Naive thymus-derived CD8-positive, alpha-beta T cell (primary cell): ENCODE measurements at places on chromosomes 1 and 21.

- no peaks in the 10 kb centered on the region for H3K27me3 ChIP-seq
- no peaks in the 10 kb centered on the region for H3K36me3 ChIP-seq
- DNase-seq, result no peak
Measured at GRCh38 chr1:64100791-64101190, 102.6 kb upstream of the UBE2U start.

DNA sequence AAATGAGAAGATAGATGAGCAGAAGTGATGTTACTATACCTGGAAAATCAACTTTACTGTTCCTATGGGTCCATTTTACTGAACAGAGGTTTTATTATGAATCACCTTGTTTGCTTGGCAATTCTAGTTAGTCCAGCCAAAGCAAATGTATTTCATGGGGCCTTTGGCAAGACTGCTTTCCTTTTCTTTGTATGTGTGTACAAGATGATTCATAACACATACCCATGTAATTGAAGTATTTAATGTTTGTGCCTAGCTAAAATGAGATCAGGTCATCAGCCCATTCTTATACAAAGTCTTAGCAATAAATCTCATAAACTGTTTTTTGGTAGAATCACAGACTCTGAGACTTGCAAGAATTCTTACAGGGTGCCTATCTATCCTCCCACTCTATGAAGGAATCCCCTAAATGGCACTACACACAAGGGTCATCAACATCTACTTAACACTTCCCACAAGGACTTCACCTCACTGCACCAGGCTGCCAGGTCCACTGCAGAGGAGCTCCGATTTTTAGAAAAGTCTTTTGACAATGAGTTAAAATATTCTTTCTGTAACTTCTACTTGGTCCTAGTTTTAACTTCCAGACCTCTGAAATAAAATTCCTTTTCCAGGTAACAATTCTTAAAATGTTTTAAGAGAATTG is 58.5 kb downstream of the LPAR3 start:
- H3K27ac ChIP-seq, result no peak overlapping the region
- H3K4me1 ChIP-seq, result no peaks in the 10 kb centered on the region
- no peaks in the 10 kb centered on the region for H3K36me3 ChIP-seq
- no peaks in the 10 kb centered on the region for H3K27me3 ChIP-seq
- no peak for DNase-seq

DNA sequence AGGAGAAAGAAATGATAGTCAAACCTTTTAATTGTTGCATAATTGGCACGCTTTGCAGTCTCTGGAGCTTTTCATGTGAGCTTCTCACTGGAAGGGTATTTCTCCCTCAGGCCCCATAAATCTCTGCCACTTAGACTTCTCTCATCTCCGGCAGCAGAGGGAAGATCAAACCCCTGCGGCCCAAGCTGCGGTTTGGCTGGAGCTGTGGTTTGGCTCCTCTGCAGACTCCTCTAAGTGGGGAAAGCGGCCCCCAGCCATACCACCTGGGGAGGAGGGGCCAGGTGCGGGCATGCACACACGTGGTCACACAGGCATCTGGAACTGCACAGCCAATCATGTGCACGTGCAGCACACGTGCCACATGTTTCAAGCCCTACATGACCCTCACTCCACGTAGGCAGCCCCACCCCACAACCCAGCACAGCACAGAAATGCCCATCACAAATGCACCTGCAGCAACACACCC is 58.3 kb downstream of the UBE2T start:
- H3K4me1 ChIP-seq, result peaks cover 16% of the 10 kb centered on the region
- no peak overlapping the region for H3K4me3 ChIP-seq
- H3K36me3 ChIP-seq, result no peaks in the 10 kb centered on the region
- peak; percentile 40 for DNase-seq
- H3K27ac ChIP-seq, result peak overlapping the region; percentile 42

DNA sequence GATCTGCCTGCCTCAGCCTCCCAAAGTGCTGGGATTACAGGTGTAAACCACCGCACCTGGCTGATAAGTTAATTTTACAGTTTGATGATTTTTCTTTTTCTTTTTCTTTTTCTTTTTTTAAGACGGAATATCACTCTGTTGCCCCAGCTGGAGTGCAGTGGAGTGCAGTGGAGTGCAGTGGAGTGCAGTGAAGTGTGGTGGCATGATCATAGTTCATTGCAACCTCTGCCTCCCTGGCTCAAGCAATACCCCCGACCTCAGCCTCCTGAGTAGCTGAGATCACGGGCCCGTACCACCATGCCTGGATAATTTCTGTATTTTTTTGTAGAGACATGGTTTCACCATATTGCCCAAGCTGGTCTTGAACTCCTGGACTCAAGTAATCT is 84.4 kb upstream of the CXADR start:
- no peaks in the 10 kb centered on the region for H3K4me1 ChIP-seq
- DNase-seq, result no peak
- H3K27ac ChIP-seq, result no peak overlapping the region
- H3K4me3 ChIP-seq, result no peak overlapping the region
- no peaks in the 10 kb centered on the region for H3K36me3 ChIP-seq

DNA sequence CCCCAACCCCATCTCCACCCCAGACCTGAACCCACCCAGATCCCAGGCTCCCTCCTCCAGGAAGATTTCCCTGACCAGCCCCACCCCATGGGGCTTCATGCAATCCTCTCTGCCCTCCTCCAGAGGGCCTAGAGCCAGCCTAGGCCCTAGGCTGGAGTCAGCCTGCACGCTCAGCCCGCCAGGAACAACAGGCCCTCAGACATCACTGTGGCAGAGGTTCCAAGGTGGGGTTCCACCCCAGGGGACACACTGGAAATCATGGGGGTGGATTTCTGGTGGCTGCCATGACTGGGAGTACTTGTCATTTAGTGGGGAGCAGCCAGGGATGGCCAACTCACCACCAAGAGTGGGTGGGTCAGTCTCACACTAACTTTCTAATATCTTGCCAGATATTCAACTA is 122.0 kb downstream of the GLIS1 start:
- no peaks in the 10 kb centered on the region for H3K36me3 ChIP-seq
- peak overlapping the region; percentile 18 for H3K27ac ChIP-seq
- H3K4me1 ChIP-seq, result no peaks in the 10 kb centered on the region
- H3K4me3 ChIP-seq, result no peak overlapping the region
- no peak for DNase-seq

DNA sequence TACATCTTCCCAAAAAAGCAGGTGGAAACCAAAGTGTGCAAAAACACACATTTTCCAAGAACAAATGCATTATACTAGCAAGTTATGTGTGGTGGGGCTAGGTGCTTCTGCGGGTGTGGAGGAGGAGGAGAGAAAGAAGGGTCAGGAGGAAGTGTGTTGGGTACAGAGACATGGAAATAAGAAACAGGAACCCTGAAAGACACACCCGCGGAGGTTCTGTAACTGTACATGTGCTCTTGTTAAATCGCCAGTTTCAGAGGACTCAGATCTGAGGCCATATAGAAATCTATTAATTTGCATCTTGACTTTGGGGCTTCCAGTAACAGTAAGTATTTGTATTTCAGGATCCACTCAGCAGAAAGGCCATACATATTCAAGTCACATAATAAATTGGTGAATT is 30.9 kb downstream of the ERG start:
- H3K4me3 ChIP-seq, result no peak overlapping the region
- no peak for DNase-seq
- H3K27me3 ChIP-seq, result peaks cover 28% of the 10 kb centered on the region
- no peaks in the 10 kb centered on the region for H3K4me1 ChIP-seq
- H3K36me3 ChIP-seq, result no peaks in the 10 kb centered on the region
- no peak overlapping the region for H3K27ac ChIP-seq

GRCh38 chr1:29975036-29975694 is 738.8 kb downstream of the PTPRU start:
- no peak overlapping the region for H3K27ac ChIP-seq
- no peaks in the 10 kb centered on the region for H3K36me3 ChIP-seq
- no peak overlapping the region for H3K4me3 ChIP-seq
- H3K27me3 ChIP-seq, result peaks cover 11% of the 10 kb centered on the region

DNA sequence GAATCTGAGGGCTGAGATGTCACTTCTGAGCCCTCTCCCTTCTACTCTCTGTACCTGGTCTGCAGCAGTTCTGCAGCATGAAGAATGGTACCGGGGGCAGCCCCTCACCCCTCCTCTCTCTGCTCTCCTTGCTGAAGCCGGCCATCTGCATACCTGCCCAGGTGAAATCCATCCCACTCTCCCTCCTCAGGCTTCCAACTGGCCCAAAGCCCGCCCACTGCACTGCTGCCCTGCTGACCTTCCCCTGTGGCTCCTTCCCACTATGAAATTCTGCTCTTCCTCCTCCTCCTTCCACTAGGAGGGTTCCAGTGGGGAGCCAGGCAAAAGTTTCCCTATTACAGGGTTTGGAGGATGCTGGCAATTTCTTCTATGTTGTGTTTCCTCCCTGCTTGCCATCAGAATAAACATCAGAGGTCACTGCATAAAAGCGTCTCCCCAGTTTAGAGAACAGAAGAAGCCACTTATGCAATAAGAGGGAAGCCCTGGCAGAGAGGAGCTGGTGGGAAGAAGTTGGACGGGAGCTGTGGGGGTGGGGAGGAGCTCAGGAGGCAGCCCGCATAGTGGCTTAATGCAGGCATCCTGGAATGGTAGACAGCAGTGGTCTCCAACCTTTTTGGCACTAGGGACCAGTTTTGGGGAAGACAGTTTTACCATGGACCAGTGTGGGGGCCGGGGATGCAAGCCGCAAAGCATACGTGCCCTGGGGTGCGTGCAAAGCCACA is 30.3 kb downstream of the TMCO4 start:
- DNase-seq, result no peak
- H3K27ac ChIP-seq, result no peak overlapping the region
- no peaks in the 10 kb centered on the region for H3K27me3 ChIP-seq
- no peak overlapping the region for H3K4me3 ChIP-seq
- H3K4me1 ChIP-seq, result no peaks in the 10 kb centered on the region

DNA sequence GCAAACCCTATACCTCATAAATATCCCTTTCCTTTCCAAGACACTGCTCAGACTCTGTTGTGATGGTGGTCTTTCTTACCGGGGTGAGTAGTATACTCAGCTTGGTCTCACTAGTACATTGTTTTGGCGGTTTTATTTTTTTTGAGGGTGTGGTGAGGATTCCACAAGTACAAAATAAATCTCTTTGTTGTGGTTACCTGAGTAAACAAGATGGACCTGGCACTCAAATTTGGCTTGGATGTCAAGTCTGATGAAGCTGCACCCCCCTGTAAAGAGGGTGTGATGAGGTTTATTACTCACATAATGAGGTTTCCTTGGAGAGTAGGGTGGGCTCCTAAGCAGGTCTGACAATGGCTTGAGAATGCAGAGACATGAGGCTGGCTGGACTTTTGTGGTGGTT is 68.2 kb upstream of the KCNJ6 start:
- H3K36me3 ChIP-seq, result no peaks in the 10 kb centered on the region
- H3K27ac ChIP-seq, result no peak overlapping the region
- H3K4me3 ChIP-seq, result no peak overlapping the region
- DNase-seq, result no peak

DNA sequence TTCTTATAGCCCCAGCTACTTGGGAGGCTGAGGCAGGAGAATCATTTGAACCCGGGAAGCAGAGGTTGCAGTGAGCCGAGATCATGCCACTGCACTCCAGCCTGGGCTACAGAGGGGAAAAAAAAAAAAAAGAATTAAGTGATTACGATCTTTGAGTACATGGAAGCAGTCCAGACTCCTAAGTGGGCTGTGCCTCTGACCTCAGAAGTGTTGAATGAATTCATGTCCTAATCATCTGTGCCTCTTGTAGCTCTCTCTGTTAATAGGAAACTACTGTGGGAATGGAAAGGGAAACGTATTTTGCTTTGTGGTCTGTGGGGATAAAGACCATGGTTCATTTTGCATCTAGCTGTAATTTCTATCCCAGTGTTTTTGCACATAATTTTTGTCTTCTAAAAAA is 8.4 kb upstream of the IVNS1ABP start:
- DNase-seq, result no peak
- no peaks in the 10 kb centered on the region for H3K27me3 ChIP-seq
- no peaks in the 10 kb centered on the region for H3K4me1 ChIP-seq

DNA sequence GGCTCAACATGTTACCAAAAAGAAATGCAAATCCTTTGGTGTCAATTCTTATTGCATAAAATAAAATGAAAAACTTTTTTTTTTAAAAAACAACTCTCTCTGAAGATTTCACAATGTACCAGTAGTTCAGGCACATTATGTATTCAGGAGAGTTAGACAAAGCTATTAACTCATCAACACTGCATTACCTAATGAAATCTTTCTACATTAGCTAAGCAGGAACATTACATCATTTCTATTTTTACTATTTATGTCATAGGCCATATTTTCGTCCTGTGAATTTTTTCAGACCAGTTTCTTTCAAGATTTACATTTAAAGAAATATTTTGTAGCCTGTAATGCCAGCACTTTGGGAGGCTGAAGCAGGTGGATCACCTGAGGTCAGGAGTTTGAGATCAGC is 366.2 kb downstream of the USH2A start:
- no peak overlapping the region for H3K27ac ChIP-seq
- H3K36me3 ChIP-seq, result no peaks in the 10 kb centered on the region

- H3K4me3 ChIP-seq, result no peak overlapping the region
- DNase-seq, result no peak
- H3K4me1 ChIP-seq, result peaks cover 8% of the 10 kb centered on the region
Measured at GRCh38 chr1:115466433-115466832, 128.4 kb upstream of the NGF start.

DNA sequence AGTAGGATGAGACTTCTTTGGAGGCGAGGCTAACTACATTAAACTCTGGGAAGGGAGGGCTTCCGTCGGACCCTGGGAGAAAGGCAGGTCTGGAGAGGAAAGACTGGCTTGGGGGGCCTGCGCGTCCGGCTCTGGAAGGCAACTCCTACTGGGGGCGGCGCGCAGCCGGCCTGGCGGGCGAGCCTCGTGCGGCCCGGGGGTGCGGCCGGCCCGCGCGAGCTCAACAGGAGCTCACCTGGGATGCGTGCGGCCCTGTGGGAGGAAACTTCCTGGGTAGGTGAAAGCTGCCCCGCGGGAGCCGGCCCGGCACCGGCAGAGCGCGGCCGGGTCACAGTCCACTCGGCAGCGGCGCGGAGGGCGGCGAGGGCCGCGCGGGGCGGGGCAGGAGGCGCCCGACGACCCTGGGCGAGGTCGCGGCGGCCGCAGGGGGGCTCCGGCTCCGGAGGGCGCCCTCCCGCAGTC is 449 bp downstream of the EPS15 start:
- no peaks in the 10 kb centered on the region for H3K27me3 ChIP-seq
- peaks cover 48% of the 10 kb centered on the region for H3K4me1 ChIP-seq
- H3K27ac ChIP-seq, result peak overlapping the region; percentile 91

DNA sequence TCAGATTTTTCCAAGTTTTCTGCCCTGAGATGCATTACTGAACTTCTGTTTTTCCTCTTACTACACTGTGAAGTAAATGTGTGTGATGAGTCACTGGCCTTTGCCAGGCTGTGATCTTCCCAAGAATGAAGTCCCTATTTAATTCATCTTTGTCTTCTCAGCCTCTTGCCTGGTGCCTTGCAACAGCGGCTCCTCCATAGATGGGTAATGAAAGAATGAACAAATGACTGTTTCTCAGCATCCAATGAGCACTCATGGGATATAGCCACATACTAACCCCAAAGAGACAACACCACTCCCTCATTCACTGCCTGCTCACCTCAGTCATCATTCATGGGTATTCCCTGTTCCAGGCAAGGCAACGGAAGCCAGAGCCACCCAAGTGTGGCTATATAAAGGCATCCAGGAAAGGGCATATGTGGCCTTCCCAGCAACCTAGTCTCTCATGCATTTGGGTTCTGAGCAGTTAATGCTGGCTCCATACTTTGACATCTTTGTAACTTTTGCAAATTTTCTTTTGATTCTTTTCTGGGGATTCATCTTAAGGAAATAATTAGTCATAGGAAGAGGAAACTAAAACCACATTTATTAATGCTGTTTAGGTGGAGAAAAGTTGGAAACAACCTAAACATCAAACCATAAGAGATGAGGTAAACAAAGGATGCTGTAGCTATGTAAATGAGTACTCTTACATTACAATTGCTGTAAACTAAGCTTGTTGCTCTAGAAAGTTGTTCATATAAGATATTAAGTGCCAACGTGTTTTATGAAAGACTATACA is 71.9 kb downstream of the HIVEP3 start:
- peaks cover 16% of the 10 kb centered on the region for H3K36me3 ChIP-seq
- H3K4me1 ChIP-seq, result peaks cover 10% of the 10 kb centered on the region
- no peak for DNase-seq
- no peak overlapping the region for H3K4me3 ChIP-seq
